ENCODE measurements at places on chromosomes 2 and 18. TPM values are rescaled to one million over a fixed set of nuclear protein-coding genes. Genes with fewer than 3 reads are reported as not detected.

DNA sequence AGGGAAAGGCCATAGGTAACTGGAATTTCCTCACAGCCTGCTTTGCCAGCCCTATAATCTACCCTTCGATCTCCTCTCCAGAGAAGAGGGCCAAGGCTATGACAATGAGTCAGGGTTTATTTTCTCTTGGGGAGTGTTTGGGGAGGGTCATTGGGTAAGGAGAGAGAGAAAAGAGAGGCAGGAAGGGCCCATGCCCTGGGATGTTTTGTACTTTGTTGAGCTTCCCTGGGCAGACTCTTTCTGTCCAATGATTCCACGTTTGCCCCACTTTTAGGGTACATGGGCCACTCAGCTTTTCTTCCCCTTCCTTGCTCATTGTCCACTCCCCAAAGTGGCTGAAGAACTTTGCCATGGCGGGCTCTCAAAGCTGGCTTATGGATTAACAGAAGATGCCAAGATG, 224.2 kb downstream of the ALK start:
- H3K36me3 ChIP-seq, result no peaks in the 10 kb centered on the region
- DNase-seq, result no peak
- H3K27me3 ChIP-seq, result no peaks in the 10 kb centered on the region
- H3K4me1 ChIP-seq, result no peaks in the 10 kb centered on the region

- H3K4me3 ChIP-seq, result no peak overlapping the region
- peaks cover 80% of the 10 kb centered on the region for H3K27me3 ChIP-seq
- H3K36me3 ChIP-seq, result no peaks in the 10 kb centered on the region
These were observed 4.2 kb downstream of the HOXD11 start for GRCh38 chr2:176111309-176111663.

- no peaks in the 10 kb centered on the region for H3K27me3 ChIP-seq
- H3K36me3 ChIP-seq, result no peaks in the 10 kb centered on the region
These were observed 166.6 kb upstream of the SETBP1 start for GRCh38 chr18:44514106-44514505.

- H3K27me3 ChIP-seq, result no peaks in the 10 kb centered on the region
- no peak overlapping the region for H3K27ac ChIP-seq
- H3K4me3 ChIP-seq, result no peak overlapping the region
- DNase-seq, result no peak
- H3K4me1 ChIP-seq, result no peaks in the 10 kb centered on the region
These were observed 1.1 kb upstream of the CRYGC start for GRCh38 chr2:208130712-208131110.

The MAPRE2 gene
- 107 TPM for total RNA-seq
